ENCODE measurements at places on chromosomes 2 and 18. TPM values are rescaled to one million over a fixed set of nuclear protein-coding genes. Genes with fewer than 3 reads are reported as not detected.

IL1RL1 gene
- 1.0 TPM for polyA plus RNA-seq

GALR1 gene
- polyA plus RNA-seq: 0.10 TPM

RESP18 gene
- not detected for polyA plus RNA-seq

CERKL gene
- 13.3 TPM for polyA plus RNA-seq

TMBIM1 gene
- 90.6 TPM for polyA plus RNA-seq
